ENCODE measurements at places on chromosomes 5 and 9.

GRCh38 chr9:111436571-111436970 is 47.6 kb downstream of the ECPAS start:
- DNase-seq, result no peak

GRCh38 chr5:79774855-79775237 is 85.2 kb downstream of the CMYA5 start:
- no peak for DNase-seq

- no peak for DNase-seq
Measured at GRCh38 chr5:8908055-8908683, 637.7 kb downstream of the SEMA5A start.

- no peak for DNase-seq
Measured at GRCh38 chr5:66769839-66770617, 173.8 kb downstream of the MAST4 start.

- no peak for DNase-seq
Measured at GRCh38 chr9:34179213-34180136, 632 bp downstream of the UBAP1 start.

GRCh38 chr5:118015511-118015910 is 972.8 kb downstream of the DTWD2 start:
- no peak for DNase-seq

DNA sequence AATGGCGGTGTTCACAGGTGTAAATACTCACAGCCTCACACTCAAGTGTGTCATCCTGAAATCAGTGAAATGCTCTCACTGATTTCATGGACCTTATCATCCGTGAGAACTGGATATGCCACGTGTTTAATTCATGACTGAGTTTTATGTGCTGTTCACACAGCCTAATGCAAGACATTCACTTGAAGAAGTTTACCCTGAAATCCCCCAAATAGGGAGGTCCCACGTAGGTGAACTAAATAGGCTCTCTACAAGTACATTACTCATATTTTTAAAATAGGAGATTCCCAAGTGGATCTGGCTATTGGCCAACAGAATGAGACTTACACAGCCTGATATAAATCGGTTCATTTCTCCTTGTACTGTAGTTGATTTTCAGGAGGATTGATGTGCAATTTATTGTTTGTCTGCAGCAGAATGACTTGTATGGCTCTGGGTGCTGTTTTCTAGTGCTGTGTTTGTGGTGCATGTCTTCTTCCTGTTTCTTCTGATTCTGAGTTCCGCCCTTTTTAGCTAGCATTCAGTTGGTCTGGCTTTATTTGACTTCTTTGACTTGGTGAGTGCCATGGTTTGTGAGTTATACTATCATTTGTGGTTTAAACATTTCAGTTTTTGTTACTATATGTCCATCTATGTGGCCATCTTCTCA is 25.1 kb downstream of the TRIO start:
- no peak for DNase-seq

GRCh38 chr5:157157293-157157891 is 8.7 kb downstream of the GARIN3 start:
- DNase-seq, result no peak

- DNase-seq, result no peak
Measured at GRCh38 chr9:26682796-26683496, 209.7 kb downstream of the CAAP1 start.

DNA sequence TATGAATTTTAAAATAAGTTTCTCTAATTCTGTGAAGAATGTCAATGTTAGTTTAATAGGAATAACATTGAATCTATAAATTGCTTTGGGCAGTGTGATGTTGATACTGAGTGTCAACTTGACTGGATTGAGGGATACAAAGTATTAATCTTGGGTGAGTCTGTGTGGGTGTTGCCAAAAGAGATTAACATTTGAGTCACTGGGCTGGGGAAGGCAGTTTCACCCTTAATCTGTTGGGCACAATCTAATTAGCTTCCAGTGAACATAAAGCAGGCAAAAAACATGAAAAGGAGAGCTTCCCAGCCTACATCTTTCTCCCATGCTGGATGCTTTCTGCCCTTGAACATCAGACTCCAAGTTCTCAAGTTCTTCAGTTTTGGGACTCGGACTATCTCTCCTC is 832.0 kb upstream of the ARRDC3 start:
- no peak for DNase-seq

DNA sequence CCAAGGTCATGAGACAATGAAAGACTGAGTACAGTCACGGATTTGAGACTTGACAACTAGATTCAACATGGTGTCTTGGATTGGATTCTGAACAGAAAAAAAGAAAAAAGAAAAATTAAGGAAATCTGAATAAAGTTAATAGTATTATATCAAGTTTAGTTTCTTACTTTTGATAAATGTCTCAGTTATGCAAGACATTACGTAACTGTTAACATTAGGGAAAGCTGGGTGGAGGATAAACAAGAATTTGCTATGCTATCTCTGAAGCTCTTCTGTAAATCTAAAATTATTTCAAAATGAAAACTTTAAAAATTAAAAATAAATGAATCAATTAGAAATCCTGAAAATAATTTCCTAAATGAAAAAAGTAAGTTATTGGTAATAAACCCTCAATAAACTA is 14.4 kb upstream of the DCAF12 start:
- no peak for DNase-seq

DNA sequence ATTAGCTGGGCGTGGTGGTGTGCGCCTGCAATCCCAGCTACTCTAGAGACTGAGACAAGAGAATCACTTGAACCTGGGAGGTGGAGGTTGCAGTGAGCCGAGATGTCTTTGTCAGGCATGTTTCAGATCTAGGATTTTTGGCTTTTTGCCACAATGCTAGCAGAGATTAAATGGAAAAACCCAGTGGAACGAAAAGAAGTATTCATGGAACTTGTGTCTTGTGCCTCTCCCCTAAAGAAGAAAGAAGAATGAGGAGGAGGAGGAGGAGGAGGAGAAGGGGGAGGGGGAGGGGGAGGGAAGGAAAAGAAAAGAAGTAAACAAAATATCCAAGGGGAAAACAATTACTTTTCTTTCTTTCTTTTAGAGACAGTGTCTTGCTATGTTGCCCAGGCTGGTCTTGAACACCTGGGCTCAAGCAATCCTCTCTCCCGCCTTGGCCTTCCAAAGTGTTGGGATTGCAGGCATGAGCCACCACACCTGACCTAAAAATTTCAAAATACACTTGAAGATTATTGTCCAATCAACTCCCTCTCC is 106.0 kb downstream of the ARRDC3 start:
- no peak for DNase-seq

DNA sequence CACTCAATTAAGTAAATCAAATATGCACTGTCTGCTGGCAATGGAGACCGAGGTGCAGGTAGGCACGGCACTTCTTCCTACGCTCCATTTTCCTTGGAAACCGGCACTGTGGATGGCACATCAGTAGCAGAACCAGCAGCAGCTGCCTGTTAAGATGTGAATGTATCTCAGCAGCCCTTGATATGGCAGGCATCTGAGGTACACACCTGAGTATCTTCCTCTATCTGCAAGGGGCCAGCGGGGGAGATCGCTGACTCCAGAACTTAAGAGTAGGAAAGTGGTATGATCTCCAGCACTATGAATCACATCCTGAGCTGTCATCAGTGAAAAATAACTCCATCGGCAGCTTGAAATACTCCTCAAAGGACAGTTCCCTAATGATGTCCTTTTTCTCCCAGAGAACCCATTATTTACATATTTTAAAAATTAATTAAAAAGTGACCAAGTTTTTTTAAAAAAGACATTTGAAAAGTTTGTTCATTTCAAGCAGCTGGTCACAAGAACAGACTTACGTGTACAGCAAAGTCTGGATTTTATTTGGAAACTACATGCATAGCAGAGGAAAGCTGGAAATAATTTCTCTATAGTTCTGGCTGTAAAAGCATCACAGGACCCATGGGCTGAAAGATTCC is 97.1 kb downstream of the ADAMTS12 start:
- no peak for DNase-seq

DNA sequence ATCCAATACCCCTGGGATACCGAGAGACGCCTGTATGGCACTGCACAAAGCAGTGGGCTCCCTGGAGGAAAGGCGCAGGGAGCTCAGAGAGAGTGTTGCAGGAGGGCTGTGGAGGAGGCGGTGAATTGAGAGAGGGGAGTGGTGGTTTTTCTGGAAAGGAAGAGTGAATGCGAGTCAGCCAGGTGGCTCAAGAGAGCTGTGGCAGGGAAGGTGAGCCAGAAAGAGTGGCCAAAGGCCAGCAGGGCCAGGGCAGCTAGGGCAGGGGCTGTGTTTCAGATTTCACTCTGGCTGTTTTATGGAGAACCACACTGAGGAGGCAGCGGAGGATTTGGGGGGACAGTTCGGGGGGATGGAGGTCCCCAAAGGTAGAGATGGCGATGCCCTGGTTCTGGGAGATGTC is 13.0 kb upstream of the DAB2IP start:
- no peak for DNase-seq

DNA sequence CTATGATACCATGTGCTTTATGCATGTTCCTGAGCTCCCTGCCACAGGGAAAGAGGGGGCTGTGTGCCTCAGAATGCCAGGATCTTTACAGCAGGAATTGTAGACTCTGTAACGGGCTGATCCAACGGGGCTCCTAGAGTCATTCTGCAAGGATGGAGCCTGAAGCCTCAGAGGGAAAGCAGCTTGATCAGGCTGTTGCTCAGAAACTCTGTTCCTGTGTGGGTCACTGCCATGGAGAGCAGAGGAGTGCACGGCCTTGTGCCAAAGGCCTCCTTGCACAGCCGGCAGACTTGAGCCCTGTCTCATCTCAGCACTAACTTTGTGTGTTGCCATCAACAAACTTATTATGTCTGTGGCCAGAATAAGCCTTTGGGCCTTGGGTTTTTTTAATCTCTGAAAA is 51.8 kb downstream of the AMBP start:
- no peak for DNase-seq
